ENCODE measurements at places on chromosomes 4 and X.

- DNase-seq = peak; percentile 16
Observed at GRCh38 chrX:134622056-134622812, 36.0 kb downstream of the PLAC1 start.

DNA sequence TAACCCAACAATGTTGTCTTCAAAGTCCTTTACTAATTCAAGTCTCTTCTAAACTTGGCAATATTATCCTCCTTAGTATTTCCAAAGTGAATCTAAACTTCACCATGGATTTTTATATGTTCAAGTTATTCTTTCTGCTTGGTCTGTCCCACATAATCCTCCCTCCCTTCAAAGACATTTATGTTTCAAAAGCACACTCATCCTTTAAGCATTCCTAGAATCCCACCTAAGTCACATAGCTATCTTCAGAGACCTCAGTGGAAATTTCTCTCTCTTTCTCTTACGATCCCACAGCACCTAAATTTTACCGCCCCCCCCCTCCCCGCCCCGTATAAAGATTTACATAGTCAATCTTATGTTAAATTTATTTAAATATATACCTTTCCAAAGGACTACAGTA is 314.9 kb upstream of the GRIA3 start:
- DNase-seq = no peak

DNA sequence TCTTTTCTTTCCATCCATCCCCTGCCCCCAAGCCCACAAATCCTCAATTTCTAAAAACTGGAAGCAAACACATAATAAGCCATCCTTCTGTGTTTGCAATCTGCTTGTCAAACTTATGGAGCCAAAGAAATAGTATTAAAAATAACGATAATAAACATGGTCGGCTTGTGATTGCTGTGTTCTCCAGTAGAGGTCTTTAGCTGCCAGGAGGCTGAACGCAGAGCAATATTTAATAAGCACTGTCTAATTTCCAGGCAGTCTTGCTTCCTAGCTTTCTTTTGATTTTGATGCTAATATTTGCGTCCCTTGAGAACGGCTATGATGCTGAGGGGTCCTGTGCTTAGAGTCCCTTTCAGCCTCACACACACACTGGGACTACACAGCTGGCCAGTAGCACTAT is 3.2 kb upstream of the HELT start:
- no peak for DNase-seq

DNA sequence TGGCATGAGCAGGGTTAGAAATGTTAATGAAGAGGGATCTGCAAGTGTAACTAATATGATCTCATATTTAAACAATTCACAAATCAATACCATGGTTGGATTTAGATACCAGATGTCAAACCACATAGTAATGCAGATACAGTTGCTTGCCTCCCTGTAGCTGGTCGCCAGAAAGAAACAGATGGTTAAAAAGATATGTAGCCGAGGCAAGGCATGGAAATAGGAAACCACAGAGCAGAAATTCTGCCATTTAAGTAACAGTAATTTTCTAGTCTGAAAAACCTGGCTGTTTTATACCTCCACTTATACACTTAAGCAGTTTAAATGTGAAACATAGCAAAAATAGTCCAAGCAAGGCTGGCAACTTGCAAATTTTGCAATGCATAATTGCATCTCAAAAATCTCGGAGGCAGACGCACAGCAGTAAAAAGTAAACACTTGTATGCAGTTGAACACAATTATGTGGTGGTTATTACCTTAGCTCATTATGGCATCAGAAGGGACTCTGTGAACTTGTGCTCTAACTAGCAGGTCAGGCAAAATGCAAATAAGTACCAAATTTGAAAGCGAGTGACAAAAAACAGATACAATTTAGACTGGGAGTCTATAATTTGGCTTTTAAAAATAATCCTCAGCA is 126.8 kb downstream of the NAA11 start:
- DNase-seq = no peak

DNA sequence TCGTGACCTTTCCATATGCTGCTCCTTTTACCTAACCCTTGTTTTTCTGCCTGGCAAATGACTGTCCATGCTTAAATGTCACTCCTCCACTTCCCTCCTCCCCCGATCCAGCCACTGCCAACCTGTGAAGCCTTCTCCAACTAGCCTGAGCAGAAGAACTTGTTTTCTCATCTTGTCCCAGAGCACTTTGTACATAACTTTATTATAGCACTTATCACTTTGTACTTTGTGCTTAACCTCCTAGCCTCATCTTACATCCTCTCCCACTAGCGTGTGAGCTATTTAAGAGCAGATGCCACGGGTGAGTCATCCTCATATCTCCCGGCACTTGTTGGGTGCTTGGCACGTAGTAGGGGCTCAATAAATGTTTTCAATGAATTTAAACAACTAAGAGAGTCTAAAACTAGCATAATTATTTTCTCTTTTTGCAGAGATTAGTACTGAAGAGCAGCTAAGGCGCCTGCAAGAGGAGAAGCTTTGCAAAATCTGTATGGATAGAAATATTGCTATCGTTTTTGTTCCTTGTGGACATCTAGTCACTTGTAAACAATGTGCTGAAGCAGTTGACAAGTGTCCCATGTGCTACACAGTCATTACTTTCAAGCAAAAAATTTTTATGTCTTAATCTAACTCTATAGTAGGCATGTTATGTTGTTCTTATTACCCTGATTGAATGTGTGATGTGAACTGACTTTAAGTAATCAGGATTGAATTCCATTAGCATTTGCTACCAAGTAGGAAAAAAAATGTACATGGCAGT is 46.9 kb downstream of the XIAP start:
- DNase-seq = no peak

- no peak for DNase-seq
Observed at GRCh38 chrX:78673246-78673645, 14.1 kb upstream of the RTL3 start.

DNA sequence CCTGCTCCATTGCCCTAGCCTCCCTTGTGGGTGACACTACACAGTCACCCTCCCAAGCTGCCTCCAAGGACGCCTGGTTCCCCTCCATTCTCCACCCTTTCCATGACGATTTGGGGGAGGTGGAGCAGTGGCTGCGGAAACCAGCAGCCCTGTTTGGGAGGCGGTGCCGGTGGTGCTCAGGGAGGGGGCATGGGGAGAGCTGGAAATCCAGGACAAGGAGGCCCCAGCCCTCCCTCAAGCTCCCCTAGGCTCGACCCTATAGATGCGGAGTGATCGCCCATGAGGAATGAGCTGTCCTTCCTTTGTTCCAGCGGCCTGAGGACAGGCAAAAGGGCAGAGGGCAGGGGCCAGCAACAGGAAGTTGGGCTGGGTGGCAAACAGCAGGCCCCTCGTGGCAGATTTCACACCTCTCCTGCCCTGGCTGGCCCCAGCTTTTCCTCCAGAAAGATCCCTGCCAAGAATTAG is 3.6 kb upstream of the RENBP start:
- DNase-seq = no peak

GRCh38 chr4:71290074-71290473 is 48.7 kb upstream of the SLC4A4 start:
- no peak for DNase-seq

DNA sequence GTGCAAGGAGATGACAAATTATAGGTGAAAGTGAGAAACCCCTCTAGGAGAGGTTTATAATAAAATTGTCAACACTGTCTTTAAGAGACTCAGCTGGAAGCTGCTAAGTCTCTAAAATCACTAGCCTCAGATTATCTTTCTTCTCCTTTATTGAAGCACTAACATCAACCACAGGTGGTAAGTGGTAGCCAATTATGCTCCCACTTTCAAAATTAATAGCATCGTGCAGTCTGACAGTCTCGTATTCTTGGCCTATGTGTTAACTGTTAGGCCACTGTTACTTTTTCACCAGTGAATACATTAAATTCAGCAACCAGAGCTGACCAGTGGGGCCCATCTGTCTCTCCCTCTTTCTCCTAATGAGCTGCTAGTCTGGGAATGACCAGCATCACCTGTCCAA is 674.1 kb downstream of the RAPGEF2 start:
- no peak for DNase-seq

DNA sequence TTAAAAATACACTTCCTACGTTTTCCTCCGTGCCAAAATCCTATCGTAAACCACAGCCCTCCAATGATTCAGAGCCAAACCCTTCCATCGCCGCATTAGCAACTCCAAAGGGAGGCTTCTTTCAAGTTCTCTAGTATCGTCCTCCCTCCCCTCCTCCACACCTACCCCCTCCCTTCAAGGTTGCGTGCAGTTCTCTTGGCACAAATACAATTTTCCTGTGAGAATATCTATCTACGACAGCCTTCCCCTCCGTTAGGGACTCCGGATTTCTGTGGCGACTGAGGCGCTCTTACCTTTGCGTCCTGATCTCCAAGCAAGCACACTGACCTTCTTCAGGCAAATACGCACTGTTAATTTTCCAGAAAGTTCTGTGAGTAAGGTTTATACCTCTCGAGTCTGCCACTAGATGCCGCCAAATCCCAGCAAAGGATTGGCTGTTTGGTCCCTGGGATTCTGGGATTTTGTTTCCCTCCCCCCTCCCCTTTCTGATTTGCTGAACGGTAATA is 1.2 kb upstream of the MORF4L2 start:
- peak; percentile 40 for DNase-seq

DNA sequence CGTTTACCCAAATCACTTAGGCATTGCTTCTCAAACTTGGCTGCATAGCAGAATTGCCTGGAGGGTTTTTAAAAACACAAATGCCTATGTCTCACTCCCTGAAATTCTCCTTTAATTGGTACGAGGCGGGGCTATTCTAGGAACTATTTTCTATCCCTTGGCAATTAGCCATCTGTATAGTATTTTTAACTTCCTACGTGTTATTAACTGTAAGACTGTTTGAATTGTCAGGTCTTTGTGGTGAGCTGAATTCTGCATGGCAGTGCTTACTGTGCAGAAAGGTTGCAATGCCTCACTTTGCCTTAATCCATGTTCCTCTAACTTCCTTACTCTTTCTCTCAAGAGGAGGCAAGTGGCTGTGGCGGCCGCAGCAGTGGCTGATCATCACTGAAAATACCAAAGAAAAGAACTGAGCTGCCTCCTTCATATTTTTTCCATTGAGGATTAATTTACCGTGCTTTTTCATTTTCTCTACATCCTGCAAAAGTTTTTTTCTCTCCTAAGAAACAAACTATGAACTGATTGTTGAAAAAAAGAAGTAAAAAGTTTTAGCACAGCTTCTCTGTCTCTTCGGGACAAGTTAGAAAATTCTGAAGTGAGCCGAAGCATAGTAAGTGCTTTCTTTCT is at the start of gene SHROOM3:
SHROOM3 (plus strand) TSS at position 329 of the 627 bp plus-strand sequence. CDS start 824 bp downstream, outside the sequence.
- DNase-seq = no peak

DNA sequence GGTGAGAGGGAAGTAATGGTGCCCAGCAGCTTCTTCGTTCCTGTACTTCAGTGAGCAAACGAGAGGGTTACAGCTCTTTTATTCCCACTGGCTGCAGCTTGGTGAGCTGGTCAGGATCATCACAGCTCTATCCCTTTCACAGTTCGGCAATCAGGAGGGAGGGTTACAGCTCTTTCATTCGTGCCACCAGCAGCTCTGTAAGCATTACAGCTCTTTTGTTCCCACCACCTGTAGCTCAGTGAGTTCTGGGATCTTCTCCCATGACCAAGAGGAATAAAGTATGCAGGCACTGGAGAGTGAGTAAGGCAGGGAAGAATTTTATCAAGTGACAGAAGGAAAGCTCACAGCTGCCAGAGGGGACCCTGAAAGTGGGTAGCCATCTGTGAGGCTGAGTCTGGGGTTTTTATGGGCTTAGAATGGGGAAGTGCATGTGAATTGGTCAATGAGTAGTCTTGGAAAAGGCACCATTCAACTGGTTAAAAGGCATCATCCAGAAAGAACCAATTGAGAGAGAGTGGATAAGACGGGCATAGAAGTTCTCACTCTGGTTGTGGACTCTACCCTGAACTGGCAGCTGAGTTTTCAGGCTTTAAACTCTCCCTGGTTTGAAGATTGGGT is 123.7 kb downstream of the COX18 start:
- DNase-seq = no peak

DNA sequence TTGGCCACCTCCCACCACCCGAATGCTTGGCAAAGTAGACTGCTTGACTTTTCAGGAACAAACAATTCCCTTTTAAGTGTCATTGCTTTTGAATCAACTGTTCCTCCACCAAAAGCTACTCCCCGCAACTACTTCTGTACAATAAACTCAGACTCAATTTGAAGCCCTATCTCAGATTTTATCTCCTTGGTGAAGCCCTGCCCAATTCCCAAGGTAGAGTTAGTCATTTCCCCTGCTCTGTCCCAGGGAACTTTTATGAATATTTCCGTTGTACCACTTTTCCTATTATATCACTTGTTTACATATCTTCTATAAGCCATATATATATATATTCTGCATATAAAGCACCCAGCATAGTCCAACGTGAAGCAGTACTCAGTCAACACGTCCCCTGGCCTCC is 102.8 kb downstream of the C4orf51 start:
- DNase-seq = no peak

DNA sequence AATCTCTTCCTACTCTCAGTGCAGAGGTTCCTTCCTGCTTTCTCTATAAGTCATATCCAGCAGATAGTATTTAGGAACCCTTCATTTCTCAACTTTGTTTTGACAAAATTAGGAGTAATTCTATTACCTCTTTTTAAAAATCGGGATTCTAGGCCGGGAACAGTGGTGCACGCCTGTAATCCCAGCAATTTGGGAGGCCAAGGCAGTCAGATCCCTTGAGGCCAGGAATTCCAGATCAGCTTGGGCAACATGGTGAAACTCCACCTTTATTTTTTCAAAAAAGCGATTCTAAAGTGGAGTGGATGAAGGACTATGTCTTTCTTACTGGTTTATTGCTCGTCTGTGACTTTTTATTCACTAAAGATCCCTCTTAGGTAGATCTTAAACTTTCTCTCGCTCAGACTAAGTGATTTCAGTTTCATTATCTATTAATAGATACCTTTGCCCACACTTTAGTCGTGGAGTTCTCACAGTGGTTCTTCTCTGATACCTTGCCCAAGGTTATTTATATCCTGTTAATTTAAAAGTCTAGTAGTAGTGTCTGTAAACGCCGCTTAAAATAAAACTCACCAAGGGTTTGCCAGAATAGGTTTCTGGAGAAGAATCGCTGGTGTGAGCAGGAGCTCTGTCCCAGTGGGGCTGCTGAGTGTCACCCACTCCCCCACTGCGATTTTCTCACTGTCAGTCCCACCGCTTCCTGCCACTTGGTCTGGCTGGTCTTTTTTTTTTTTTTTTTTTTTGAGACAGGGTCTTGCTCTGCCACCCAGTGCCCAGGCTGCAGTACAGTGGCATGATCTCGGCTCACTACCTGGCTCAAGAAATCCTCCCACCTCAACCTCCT is 27.0 kb upstream of the TMEM131L start:
- DNase-seq = no peak

GRCh38 chrX:38656350-38656915 is 95.1 kb downstream of the TSPAN7 start:
- no peak for DNase-seq

GRCh38 chr4:147122685-147123084 is 177.0 kb upstream of the TTC29 start:
- no peak for DNase-seq

Data from stimulated activated CD4-positive, alpha-beta T cell treated with anti-CD3 and anti-CD28 coated beads, Interleukin-15, amount 100 ng/mL, for 48 hours (primary cell).